ENCODE measurements at places on chromosomes 6 and 20.

GRCh38 chr20:59526242-59527225, 77.8 kb upstream of the PHACTR3 start:
- DNase-seq, result no peak

- DNase-seq, result no peak
Observed at GRCh38 chr20:63547725-63548480, at the start of gene SRMS. Gene SRMS, minus strand, starts transcription at chr20:63547749. Its CDS starts 286 bp downstream, at chr20:63547463.

- no peak for DNase-seq
Observed at GRCh38 chr6:152503546-152503945, 133.6 kb downstream of the SYNE1 start.

GRCh38 chr20:2687514-2687913, 5.1 kb upstream of the EBF4 start:
- DNase-seq, result no peak

Data from stimulated activated CD4-positive, alpha-beta T cell treated with anti-CD3 and anti-CD28 coated beads, Interleukin-1b, Interleukin-23, amount 100 ng/mL, for 24 hours (primary cell).